Endothelial cell (in vitro differentiated cells): ENCODE measurements at places on chromosomes 12 and 14. TPM values are rescaled to one million over a fixed set of nuclear protein-coding genes. Genes with fewer than 3 reads are reported as not detected.

DNA sequence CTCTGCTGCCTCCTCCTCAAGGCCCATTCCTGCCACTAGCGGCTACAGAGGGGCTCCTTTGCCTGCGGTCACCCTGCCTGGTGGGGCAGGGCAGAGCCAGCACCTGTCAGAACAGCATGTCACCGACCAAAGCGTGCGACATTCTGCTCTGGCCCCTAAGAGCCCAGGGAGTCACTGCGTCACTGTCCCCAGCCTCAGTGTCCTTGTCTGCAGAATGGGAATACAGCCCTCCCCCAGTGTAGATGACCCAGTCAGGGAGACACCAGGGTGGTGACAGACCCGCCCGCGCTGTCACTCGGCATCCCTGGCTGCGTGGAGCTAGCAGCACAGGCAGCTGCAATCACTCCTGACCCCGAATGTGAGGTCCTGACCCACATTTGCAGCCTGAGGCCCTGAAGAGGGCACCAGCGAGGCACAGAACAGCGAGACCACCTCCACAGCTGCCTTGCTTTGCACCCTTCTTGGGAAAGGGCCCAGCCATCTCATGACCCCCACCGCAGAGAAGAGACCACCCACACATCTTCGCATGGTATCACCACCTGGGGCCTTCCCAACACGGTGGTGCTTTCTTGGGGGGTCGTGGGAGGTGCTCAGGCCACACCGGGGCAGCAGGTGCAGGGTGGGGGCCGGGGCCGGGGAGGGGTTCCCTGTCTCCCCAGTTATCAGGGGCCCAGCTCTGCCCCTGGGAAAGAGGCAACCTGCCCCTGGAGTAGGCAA, 2.5 kb downstream of the AHNAK2 start:
- no peak overlapping the region for H3K4me3 ChIP-seq
- H3K4me1 ChIP-seq: peaks cover 12% of the 10 kb centered on the region
- peaks cover 22% of the 10 kb centered on the region for H3K27me3 ChIP-seq
- no peak overlapping the region for H3K27ac ChIP-seq

- H3K27me3 ChIP-seq: peaks cover 6% of the 10 kb centered on the region
- peak; percentile 55 for DNase-seq
- H3K4me1 ChIP-seq: peaks cover 8% of the 10 kb centered on the region
- H3K27ac ChIP-seq: no peak overlapping the region
Measured at GRCh38 chr14:34098045-34098984, 147.4 kb upstream of the EGLN3 start.

DNA sequence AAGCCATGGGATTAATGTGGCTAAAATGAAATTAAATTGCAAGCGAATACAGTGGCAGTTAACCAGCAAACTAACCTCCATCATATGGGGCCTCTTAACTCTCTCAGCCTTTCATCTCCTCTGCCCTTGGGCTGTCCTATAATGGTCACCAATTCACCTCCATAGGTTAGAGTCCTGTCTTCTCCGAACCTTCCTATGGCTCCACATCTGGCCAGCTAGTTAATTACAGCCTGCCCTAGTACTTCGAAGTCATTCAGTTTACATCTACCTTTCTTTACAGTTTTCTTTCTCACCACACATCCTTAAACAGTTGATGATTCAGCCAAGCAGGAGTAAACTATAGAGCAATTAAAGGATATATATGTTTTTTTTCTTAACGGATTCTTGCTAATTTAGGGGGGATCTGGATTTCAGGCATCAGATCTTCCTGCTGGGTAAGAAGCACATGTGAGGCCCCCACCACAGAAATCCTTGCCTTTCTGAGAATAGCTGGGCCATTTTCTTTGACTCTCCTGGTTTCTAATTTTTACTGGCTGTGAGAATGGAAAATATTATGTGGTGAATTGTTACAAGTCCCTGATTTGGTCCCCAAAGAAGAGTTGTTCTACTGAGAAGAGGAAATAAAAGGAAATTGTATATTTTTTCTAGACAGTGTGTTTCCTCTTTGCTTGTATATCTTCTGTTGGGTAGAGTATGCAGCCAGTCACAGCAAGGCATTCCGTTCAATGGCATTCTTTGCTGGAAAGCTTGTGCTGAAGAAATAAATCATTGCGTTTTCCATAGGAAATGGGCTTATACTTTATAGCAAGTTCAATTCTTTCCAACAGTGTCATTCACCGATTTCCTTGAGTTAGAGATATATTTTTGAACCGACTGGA, 16.7 kb downstream of the HMGA2 start:
- H3K36me3 ChIP-seq: peaks cover 6% of the 10 kb centered on the region
- no peak overlapping the region for H3K4me3 ChIP-seq
- no peak for DNase-seq

DNA sequence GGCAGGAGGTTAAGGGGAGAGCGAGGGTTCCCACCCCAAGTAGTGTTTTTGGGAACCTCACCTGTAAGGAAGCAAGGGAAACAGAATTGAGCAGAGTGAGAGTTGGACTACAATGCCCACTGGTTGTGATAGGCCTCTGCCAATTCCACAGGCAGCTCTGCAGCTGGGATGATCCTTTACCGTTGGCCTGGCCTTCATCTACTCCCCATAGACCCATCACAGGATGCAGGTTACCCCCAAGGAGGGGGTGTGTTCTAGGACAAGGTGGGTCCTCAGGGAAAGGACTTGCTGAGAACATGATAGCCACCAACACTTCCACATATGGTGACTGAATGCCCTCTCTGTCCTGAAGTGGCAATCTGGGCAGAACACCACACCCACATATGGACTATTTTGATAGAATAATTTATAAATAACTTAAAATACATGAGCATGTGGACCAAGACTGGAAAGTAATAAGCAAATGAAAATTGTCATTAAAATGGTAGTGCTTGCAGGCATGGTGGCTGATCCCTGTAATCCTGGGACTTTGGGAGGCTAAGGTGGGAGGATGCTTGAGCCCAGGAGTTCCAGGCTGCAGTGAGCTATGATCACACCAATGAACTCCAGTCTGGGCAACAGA, 8.4 kb downstream of the PHLDA1 start:
- peaks cover 2% of the 10 kb centered on the region for H3K27me3 ChIP-seq
- H3K27ac ChIP-seq: no peak overlapping the region

GRCh38 chr12:31002999-31003398, 70.7 kb upstream of the DDX11 start:
- no peak overlapping the region for H3K4me3 ChIP-seq
- no peaks in the 10 kb centered on the region for H3K4me1 ChIP-seq
- DNase-seq: no peak
- H3K27ac ChIP-seq: no peak overlapping the region
- H3K36me3 ChIP-seq: no peaks in the 10 kb centered on the region

- H3K4me3 ChIP-seq: peak overlapping the region; percentile 26
- H3K27me3 ChIP-seq: peaks cover 14% of the 10 kb centered on the region
- peaks cover 3% of the 10 kb centered on the region for H3K36me3 ChIP-seq
- DNase-seq: no peak
Measured at GRCh38 chr14:23434488-23435222, 805 bp downstream of the MYH7 start.

DNA sequence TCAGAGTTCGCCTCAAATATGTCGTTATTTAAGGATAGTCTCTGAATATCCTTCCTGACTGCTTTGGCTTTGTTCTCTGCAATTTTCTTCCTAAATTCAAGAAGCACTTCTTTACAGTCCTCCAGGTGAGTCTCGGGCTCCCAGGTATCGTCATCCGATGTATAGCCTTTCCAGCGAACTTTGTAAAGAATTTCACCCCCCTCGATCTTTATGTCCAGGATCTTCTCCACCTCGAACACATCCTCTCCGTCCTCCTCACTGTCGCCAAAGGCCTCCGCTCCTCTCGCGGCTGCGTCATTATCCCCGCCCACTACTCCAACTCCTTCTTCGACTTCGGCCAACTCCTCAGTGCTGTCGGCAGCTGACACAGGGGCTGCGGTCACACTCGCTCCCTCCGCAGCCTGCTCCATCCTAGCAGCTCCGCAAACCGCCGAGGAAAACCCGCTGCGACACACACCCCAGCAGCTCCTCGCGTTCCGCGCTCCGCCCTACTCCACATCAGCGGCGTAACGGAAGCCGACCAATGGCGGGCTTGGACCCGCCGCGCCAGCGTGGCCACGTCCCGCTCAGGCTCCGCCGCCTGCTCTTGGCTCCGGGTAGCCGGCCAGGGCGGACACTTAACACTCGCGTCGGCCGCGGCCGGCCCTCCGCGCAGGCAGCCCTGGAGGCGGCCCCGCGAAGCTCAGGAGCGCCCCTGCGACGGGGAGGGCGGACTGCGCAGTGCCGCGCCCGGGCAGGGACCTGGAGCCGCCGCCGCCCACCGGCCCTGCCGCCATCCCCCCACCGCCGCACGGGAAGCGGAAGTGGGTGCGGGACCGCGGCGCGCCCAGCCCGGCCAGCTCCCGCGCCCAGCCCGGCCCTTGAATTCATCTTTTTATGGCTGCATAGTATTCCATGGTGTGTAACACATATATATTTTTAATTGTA, 4.1 kb downstream of the CD163L1 start:
- peak overlapping the region; percentile 79 for H3K27ac ChIP-seq
- peaks cover 9% of the 10 kb centered on the region for H3K4me1 ChIP-seq
- H3K36me3 ChIP-seq: peaks cover 4% of the 10 kb centered on the region
- H3K27me3 ChIP-seq: peaks cover 2% of the 10 kb centered on the region
- DNase-seq: peak; percentile 64

DNA sequence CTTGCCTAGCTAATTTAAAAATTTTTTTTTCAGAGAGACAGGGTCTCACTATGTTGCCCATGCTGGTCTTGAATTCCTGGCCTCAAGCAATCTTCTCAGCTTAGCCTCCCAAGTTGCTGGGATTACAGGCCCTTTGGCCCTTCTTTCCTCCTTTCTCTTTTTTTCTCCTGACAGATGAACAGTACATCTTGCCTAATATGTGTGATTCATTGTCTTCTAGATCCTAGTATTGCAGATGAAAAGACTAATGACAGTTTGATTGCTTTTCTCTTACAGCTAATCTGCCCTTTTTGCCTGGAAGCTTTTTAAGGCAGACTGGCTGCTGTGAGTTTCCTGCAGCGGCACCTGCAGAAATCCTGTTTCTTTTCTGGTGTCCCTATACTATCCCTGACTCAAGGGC, 12.0 kb downstream of the DEPDC4 start:
- no peaks in the 10 kb centered on the region for H3K36me3 ChIP-seq
- peaks cover 17% of the 10 kb centered on the region for H3K4me1 ChIP-seq
- H3K4me3 ChIP-seq: no peak overlapping the region

DNA sequence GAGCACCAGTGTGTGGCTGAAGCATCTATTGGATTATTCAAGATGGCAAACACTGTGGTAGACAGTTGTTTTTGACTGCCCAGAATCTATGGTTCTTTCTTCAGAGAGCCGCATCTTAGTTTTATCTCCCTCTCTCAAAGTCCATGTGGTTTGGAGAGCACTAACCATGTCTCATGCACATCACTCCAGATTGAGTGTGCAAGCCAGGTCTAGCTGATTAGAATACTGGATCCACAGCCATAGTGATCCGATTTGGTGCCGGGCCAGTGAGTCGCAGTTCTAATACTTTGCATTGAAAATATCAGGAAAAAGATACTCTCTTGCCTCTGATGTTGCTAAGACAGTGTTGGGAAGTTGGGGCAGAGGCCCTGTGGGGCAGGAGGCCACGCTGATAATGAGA, 4.6 kb upstream of the SBNO1 start:
- peaks cover 5% of the 10 kb centered on the region for H3K27me3 ChIP-seq
- no peak overlapping the region for H3K4me3 ChIP-seq
- no peak for DNase-seq
- H3K27ac ChIP-seq: no peak overlapping the region
- H3K36me3 ChIP-seq: peaks cover 5% of the 10 kb centered on the region

GRCh38 chr12:102948941-102949352, 8.5 kb upstream of the ASCL1 start:
- peak; percentile 79 for DNase-seq
- H3K4me1 ChIP-seq: peaks cover 6% of the 10 kb centered on the region
- H3K27ac ChIP-seq: no peak overlapping the region
- no peaks in the 10 kb centered on the region for H3K36me3 ChIP-seq
- peaks cover 23% of the 10 kb centered on the region for H3K27me3 ChIP-seq

DNA sequence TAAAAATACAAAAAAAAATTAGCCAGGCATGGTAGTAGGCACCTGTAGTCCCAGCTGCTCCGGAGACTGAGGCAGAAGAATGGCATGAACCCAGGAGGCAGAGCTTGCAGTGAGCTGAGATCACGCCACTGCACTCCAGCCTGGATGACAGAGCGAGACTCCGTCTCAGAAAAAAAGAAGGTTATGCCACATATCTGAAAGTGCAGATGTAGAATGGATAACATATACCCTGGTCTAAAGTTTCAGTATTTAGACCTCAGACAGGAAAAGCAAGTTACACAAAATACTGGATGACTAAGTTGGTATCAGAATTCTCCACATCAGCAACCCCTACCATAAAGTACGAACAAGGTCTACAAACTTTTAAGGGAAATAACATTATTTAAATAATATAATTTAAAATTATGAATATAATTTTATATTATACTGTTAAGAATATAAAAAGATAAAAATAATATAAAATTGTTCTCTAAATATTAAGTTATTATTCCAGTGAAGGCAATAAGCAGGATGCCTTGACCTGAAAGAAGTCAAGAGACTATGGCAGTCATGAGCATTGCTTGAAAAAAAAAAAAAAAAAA, 169.9 kb downstream of the CRADD start:
- no peak overlapping the region for H3K27ac ChIP-seq
- H3K4me3 ChIP-seq: no peak overlapping the region
- H3K27me3 ChIP-seq: no peaks in the 10 kb centered on the region
- DNase-seq: no peak

DNA sequence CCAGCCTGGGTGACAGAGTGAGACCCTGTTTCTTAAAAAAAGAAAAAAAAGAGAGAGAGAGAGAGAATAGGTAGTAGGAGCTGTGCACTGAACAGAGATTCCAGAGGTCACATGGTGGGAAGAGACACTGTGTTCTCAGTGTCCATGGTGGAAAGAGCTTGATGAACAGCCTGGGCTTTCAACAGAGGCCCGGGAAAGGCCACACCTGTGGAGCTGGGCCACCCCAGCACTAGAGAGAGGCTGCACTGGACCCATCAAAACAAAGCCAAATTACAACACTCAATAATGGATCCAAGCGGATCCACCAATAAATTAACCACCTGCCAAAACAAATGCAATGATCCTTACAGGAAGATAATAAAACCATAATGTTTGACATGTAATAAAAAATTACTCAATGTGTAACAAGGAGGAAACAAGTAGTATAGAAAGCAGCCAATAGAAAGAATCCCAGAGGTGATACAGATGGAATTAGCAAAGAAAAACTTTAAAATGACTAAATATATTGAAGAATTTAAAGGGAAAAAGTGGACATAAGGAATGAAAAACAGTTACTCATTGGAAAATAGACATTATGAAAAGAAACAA, 44.8 kb upstream of the BCL2L14 start:
- H3K4me1 ChIP-seq: peaks cover 19% of the 10 kb centered on the region
- no peak overlapping the region for H3K4me3 ChIP-seq
- H3K27ac ChIP-seq: no peak overlapping the region
- H3K27me3 ChIP-seq: peaks cover 5% of the 10 kb centered on the region

- peaks cover 9% of the 10 kb centered on the region for H3K4me1 ChIP-seq
- peaks cover 3% of the 10 kb centered on the region for H3K27me3 ChIP-seq
- H3K36me3 ChIP-seq: no peaks in the 10 kb centered on the region
- no peak overlapping the region for H3K4me3 ChIP-seq
- no peak overlapping the region for H3K27ac ChIP-seq
Measured at GRCh38 chr12:102521662-102522277, 41.4 kb upstream of the IGF1 start.

The GPR162 gene
- 52.7 TPM for total RNA-seq

The GPR132 gene
- total RNA-seq: not detected

The C14orf132 gene
- 4.4 TPM for total RNA-seq

The RTL1 gene
- 0.18 TPM for total RNA-seq

The DDIT3 gene
- 4.2 TPM for total RNA-seq
